ENCODE measurements at places on chromosomes 5 and 9.
A peak's percentile ranks its signal among the peaks of the same experiment; 100 is the strongest.

GRCh38 chr5:153905219-153905618, 133.5 kb downstream of the FAM114A2 start:
- no peak for DNase-seq

- no peak for DNase-seq
Measured at GRCh38 chr5:108334225-108334624, 47.7 kb downstream of the FBXL17 start.

DNA sequence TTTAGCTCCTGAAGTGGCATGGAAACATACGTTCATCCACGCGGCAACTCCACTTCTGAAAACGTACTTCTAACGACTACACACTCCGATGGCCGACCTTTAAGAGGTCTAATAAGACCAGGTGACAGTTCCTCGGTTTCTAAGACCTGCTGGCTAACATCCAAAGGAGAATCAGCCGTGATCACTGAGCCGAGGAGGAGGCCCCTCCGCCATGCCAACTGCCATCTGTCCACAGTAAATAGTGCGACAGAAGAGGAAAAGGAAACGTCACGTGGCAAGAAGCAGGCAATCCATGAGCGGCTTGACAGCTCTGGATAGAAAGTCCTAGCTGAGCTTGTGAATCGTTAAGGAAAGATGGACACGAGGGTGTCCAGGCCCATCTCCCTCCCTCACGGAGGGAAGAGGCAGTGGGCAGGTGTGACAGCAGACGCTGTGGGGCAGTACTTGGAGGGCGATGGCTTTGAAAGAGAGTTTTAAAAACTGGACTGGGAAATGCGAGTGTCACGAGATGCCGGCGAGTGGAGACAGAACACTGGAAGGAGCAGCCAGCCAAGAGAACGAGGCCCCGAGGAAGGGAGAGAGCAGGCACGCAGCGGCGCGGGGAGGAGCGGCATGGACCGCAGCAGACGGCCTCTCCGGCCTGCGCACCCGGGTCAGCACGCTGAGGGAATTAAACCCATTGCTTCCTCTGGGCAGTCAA, 66.7 kb upstream of the TBC1D9B start:
- DNase-seq, result no peak

DNA sequence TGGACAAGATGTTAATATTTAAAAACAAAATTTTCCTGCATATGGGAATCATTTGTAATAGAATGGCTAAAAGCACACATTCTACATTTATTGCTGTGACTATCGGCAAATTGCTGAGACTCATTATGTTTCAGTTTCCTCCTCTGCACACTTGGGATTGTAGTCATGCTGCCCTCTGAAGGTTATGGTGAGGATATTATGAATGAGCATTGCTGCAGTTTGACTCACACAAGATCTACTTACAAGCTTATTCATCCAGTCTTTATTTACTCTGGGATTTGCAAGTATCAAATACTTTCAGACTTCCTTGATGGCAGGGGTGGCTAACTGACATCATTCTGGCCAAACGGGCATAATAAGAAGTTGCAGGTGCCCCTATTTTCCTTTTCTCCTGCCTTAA, 9.5 kb upstream of the NFIL3 start:
- DNase-seq, result peak; percentile 92

GRCh38 chr9:135132008-135132407, 44.5 kb downstream of the OLFM1 start:
- no peak for DNase-seq

DNA sequence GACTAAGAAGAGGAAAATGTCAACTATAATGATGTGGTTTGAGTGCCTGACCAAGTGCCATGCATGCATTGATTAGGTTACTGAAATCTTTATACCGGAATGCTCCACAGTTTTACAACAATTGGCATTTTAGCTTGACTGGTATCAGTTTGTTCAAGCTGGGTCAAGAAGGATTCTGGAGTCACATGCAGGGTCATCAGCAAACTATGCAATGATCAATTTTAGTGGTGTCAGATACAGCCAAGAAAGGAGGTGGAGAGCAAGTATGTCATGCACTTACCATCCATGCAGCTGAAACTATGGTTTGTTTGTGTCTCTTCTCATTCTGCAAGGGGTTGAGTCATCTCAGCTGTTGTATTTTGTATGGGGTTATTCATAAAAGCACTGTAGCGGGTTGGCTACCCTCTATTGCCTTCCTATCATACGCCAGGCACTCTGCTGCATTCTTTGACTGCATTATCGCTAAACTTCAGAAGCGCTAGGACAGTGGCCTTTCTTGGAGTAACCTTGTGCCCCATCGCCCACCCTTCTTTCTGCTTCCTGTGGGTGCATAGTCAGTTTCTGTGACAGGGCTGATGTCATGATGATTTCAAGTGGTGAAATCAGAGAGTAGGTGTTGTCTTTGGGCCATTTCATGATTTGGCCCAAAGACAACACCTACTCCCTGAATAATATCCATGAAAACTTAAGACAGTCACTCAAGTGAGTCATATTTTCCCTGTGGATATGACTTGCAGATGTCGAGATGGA, 145.4 kb downstream of the MTX3 start:
- DNase-seq, result peak; percentile 93

- peak; percentile 37 for DNase-seq
Measured at GRCh38 chr9:91541734-91542133, 118.1 kb upstream of the NFIL3 start.

- no peak for DNase-seq
Measured at GRCh38 chr5:94025788-94026473, 284.5 kb upstream of the POU5F2 start.

- DNase-seq, result no peak
Measured at GRCh38 chr5:159065135-159065534, 34.6 kb downstream of the EBF1 start.
